Activated CD8-positive, alpha-beta memory T cell treated with anti-CD3 and anti-CD28 coated beads for 1 hour (primary cell): ENCODE measurements at places on chromosomes 6 and 20.

DNA sequence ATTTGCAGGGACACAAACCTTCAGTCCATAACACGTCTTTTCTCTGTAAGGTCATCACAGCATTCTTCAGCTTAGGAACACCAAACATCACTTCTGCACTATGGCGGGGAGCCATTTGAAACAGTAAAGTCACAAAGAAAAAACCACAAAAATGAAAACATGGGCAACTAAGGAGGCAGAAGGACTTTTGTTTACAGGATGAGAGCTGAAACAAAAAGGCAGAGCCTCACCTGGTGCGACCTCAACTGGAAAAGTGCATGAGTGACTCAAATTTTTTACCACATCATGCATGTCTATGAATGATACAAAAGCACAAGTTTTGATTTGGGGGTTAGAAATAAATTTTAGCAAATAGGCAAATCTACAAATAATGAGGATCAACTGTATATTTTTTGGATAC is 68.2 kb upstream of the TNFAIP3 start:
- no peak for DNase-seq

DNA sequence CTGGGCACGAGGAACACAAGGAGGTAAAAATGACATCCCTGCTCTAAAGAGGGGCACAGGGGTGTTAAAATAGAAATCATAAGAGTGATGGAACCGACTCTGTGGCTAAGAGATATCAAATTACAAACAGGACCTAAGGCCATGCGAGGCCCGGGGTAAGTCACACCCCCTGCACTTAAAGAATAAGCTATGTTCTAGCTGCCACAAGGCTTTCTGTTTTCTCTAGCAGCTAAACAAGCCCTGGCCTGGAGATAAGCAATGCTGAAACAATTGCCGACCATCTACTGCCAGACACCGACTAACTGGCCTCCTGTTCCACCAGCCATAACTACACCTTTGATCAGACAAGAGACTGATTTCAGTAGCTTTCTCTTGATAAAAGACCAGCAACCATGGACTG is 32.4 kb downstream of the MDGA1 start:
- DNase-seq: no peak

DNA sequence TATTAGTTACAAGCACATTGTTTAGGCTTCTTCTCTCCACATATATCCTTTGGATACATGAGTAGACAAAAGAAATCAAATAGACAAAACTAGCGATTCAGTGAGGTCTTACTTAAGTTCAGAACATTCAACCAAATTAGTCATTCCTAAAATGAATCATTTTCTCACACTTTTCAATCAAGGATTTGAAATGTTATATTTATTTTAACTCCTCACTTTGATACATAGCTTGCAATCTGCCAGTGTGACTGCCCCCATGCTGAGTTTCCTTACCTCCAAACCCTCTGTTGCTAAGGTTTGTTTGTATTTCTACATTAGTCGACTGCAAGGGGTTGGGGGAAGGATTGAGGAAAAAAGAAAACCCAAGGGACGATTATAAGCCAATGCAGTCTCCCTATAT is 3.5 kb upstream of the MOXD1 start:
- DNase-seq: no peak

DNA sequence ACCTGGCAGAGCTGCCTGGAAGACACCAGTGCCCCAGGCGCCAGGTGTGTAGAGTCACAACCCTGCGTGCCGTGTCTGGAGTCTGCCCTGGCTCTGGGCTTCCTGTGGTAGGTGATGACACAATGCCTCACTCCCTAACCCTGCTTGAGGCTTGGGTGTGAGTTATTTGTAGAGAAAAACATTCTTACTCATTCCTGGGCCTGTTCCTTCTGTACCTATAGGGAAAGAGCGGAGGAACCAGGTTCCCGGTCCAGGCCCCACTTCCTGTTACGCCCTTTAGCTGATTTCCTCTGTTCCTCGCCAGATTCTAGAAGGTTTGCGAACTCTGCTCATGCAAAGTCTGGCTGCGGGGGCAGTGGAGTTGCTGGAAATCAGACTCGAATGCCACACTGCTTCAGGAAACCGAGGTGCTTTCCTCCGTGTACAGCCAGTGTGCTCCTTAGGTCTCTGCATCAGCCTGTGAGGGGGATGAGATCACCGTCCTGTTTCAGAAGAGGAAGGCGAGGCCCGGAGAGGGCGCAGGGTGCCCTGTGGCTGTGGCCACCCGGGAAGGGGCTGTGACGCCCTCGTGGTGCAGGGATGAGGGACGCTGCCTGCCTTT is 67.1 kb upstream of the DUSP22 start:
- DNase-seq: peak; percentile 13

DNA sequence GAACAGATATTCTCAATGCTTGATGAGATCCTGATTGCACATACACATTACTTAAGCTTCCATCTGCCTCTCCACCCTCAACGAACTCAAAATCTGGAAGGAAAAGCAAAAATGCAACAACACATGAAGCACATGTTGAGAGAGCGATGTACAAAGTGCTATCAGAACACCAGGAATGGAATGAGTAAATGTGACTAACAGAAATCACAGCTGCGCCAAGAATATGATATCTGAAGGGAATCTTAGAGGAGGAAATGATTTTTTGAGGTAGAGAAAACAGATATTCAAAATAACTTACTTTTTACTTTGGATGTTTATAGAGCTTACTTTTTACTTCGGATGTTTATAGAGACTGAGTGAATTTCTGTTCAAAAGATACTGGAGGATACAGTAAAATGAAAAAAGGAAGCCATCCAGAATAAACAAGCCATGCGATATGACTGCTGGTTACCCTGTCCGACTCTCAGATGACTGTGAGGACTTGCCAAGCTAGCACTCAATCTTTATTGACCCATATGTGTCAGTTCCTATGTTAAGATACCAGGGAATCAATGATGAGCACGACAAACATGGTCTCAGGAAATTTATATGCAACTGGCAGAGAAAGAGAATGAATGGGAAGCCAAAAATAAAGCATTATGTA is 102.0 kb downstream of the SMLR1 start:
- no peak for DNase-seq

DNA sequence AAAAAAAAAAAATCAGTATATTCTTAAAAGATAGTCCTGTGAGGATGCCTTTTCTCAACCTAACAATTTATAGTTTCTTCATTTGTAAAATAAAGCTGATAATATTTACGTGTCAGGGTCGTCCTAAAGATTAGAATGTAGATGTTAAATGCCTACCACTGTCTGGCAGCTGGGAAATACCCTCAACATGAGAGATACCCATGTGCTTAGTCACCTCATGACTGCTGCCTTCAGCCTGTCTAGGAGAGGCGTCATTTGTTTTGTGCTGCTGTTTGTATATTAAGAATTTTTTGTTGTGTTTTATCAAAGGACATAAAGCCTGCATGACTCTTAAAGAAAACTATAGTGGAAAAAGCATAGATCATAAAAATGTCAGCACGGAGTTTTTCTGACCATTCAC is 9.5 kb downstream of the FAM120B start:
- no peak for DNase-seq

- no peak for DNase-seq
These were observed 166.3 kb upstream of the SULF2 start for GRCh38 chr20:47951521-47951971.
